ENCODE measurements at places on chromosomes 5 and 9.

GRCh38 chr9:93022721-93023520 is 35.6 kb upstream of the SUSD3 start:
- DNase-seq: no peak

DNA sequence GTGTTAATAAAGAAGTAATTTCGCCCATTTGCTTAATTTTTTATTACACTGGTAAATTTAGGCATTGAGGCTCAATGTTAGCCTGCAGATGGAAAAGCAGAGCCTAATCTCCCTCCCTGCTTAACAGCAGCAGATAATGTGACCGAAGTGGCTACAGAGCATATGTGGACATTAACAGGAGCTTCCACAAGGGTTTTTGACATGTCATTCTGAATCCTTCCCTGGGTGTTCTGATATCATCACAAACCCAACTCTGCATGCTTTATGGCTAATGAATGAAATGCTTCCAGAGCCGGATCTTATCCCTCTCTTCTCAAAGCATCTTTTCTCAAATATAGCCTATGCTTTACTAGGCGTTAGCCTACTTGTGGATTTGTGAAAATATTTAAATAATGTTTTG is 208.6 kb downstream of the CAAP1 start:
- DNase-seq: no peak

- no peak for DNase-seq
Measured at GRCh38 chr5:146789712-146790653, 88.6 kb downstream of the PPP2R2B start.

DNA sequence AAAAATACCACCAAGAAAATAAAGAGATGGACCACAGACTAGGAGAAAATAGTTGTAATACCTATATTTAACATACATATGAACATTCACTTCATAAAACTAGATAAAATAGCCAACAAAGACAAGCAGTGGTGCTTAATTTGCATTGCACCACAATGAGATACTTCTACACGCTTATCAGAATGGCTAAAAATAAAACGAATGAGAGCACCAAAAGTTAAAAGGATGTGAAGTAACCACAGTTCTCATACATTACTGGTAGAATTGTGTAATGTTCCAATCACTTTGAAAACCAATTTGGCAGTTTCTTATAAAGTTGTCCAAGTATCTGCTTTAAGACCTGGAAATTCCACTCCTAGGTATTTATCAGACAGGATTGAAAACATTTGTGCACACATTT is 198.9 kb upstream of the SGCD start:
- DNase-seq: no peak

All from inflammatory macrophage treated with lipopolysaccharide for 4 hours (primary cell).